Sigmoid colon (tissue), 7 donors: ENCODE measurements at places on chromosomes 4 and X.

DNA sequence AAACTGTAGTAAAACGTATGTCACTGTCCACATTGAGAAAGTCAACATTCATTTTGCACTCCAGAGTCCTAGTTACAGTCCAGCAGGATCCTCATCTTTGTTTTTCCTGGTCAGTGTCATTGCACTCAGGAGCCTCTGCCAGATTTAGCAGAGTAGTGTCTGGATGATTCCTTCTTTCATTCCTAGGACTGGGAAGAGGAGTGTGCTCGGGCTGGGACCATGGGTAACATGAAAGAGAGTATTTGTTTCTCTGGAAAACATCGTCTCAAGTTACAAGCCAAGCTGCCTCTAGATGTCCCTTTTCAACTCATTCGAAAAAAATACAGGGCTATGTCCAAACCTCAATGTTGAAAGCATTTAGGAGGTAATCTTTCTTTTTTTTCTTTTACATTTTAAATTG is 69.9 kb upstream of the TNIP3 start:
- no peak for DNase-seq
- no peaks in the 10 kb centered on the region for H3K36me3 ChIP-seq
- no peak overlapping the region for H3K4me3 ChIP-seq
- H3K27ac ChIP-seq = no peak overlapping the region
- H3K4me1 ChIP-seq = no peaks in the 10 kb centered on the region

GRCh38 chr4:113880240-113881028 is 99.0 kb downstream of the ARSJ start:
- H3K27me3 ChIP-seq = no peaks in the 10 kb centered on the region
- H3K36me3 ChIP-seq = no peaks in the 10 kb centered on the region
- DNase-seq = no peak
- H3K4me3 ChIP-seq = no peak overlapping the region
- no peak overlapping the region for H3K27ac ChIP-seq
- no peaks in the 10 kb centered on the region for H3K4me1 ChIP-seq

GRCh38 chr4:17238633-17239032 is 273.3 kb downstream of the QDPR start:
- H3K27ac ChIP-seq = no peak overlapping the region
- no peaks in the 10 kb centered on the region for H3K4me1 ChIP-seq
- no peaks in the 10 kb centered on the region for H3K36me3 ChIP-seq
- H3K4me3 ChIP-seq = no peak overlapping the region
- no peaks in the 10 kb centered on the region for H3K27me3 ChIP-seq

- DNase-seq = no peak
- no peak overlapping the region for H3K27ac ChIP-seq
- H3K36me3 ChIP-seq = no peaks in the 10 kb centered on the region
- H3K27me3 ChIP-seq = no peaks in the 10 kb centered on the region
Measured at GRCh38 chr4:7981738-7982394, 42.2 kb upstream of the AFAP1 start.

DNA sequence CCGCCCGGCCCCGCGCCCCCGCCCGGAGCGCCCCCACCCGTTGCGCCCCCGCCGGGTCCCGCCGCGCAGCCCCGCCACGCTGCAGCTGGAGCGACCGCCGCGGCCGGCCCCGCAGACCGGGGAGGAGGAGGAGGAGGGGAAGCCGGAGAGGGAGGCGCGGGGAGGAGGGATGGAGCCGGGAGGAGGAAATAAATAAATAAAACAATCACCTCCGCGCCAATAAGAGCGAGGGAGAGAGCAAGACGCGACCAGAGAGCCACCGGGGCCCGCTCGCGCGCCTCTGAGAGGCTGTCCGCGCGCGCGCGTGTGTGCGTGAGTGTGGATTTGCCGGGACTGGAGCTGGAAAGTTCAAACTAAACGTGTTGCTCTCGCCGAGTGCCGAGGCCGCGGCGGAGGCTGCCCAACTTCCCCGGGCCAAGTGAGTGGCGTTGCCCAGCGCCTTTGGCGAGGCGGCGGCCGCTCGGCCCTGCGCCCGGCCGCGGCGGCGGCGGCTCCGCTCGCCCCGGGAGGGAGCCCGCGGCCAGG is 2184.4 kb upstream of the TENM3 start:
- no peak for DNase-seq
- peak overlapping the region; percentile 18 for H3K4me3 ChIP-seq
- H3K27me3 ChIP-seq = peaks cover 69% of the 10 kb centered on the region

DNA sequence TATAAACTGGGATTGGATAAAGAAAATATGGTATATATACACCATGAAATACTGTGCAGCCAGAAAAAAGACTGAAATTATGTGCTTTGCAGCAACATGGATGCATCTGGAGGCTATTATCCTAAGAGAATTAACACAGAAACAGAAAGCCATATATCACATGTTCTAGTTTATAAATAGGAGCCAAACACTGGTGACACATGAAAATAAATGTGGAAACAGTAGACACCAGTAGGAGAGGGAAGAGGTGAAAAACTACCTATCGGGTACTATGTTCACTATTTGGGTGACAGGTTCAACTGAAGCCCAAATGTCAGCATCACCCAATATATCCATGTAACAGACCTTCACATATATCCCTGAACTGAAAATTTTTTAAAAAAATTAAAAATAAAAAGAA is 725.1 kb downstream of the C4orf33 start:
- H3K4me3 ChIP-seq = no peak overlapping the region
- no peaks in the 10 kb centered on the region for H3K36me3 ChIP-seq
- no peaks in the 10 kb centered on the region for H3K4me1 ChIP-seq
- H3K27ac ChIP-seq = no peak overlapping the region

DNA sequence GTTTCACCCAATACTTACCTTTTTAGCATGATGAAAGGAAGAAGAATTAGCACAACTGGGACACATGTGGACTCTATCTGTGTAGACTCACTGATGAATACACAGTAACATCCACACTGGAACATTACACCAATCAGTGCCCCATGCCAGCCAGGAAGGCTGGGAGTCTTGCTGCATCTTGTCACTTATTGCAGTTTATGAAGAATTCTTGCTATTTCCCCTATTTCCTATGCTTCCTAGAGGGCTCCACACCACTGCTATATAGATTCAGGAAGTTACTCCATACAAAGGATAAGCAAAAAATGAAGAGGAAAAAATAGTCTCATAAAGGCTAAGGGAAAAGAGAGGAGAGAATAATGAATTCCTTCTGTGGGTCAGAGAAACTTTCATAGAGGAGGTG is 201.0 kb downstream of the CAMK2D start:
- H3K36me3 ChIP-seq = no peaks in the 10 kb centered on the region
- no peaks in the 10 kb centered on the region for H3K4me1 ChIP-seq
- no peak overlapping the region for H3K27ac ChIP-seq
- no peak overlapping the region for H3K4me3 ChIP-seq
- H3K27me3 ChIP-seq = no peaks in the 10 kb centered on the region

DNA sequence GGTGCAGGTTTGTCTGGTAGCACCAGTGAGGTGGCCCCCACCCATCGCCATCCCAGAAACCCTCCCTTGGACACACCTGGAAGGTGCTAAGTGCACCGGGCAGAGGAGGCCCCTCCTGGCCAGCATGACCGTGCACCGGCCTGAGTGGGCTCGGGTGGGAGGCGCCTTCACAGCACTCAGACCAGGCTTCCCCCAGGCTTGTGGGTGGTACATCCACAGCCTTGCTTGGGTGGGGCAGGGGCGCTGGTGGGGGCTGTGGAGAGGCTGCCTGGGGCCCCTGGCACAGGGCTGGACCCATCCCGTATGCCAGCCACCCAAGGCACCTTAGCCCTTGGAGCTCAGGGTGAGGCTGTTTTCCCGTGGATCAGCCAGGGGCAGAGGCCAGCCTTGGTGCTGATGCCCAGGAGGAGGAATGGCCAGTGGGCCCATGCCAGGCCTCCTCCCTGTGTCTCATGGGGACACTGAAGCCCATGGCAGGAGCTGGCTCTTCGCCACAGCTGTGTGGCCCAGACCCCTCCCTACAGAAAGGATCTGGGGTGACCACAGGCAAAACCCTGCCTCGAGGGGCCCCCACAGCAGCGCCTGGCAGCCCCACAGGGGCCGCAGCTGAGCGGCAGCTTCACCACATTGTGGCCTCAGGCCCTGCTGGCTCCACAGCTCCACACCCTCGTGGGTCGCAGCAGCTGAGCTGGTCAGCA is 21.4 kb downstream of the NKX1-1 start:
- H3K27ac ChIP-seq = no peak overlapping the region
- H3K27me3 ChIP-seq = no peaks in the 10 kb centered on the region
- H3K4me1 ChIP-seq = no peaks in the 10 kb centered on the region
- peak; percentile 57 for DNase-seq
- H3K36me3 ChIP-seq = peaks cover 5% of the 10 kb centered on the region

DNA sequence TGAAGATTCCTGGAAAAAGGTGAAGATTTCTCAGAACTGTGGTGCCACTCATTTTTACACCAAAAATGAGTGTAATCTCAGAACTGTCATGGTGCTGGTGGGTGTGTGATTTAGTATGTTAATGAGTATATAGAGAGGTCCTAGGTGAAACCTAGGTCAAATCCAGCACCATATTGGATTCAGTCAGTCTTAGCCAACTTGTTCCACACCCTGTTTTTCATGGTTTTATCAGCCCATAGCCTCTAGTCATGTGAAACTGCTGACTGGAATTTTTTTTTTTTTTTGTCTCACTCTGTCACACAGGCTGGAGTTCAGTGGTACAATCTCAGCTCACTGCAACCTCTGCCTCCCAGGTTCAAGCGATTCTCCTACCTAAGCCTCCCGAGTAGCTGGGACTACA is 58.0 kb downstream of the LAS1L start:
- H3K4me1 ChIP-seq = no peaks in the 10 kb centered on the region
- no peaks in the 10 kb centered on the region for H3K27me3 ChIP-seq
- H3K36me3 ChIP-seq = no peaks in the 10 kb centered on the region
- no peak overlapping the region for H3K4me3 ChIP-seq

GRCh38 chr4:176377780-176378179 is 58.0 kb downstream of the SPCS3 start:
- no peaks in the 10 kb centered on the region for H3K36me3 ChIP-seq
- no peak overlapping the region for H3K4me3 ChIP-seq
- no peaks in the 10 kb centered on the region for H3K4me1 ChIP-seq
- DNase-seq = no peak
- no peak overlapping the region for H3K27ac ChIP-seq

GRCh38 chr4:121449416-121449815 is 68.6 kb upstream of the QRFPR start:
- no peaks in the 10 kb centered on the region for H3K27me3 ChIP-seq
- no peaks in the 10 kb centered on the region for H3K4me1 ChIP-seq
- no peaks in the 10 kb centered on the region for H3K36me3 ChIP-seq
- DNase-seq = no peak

DNA sequence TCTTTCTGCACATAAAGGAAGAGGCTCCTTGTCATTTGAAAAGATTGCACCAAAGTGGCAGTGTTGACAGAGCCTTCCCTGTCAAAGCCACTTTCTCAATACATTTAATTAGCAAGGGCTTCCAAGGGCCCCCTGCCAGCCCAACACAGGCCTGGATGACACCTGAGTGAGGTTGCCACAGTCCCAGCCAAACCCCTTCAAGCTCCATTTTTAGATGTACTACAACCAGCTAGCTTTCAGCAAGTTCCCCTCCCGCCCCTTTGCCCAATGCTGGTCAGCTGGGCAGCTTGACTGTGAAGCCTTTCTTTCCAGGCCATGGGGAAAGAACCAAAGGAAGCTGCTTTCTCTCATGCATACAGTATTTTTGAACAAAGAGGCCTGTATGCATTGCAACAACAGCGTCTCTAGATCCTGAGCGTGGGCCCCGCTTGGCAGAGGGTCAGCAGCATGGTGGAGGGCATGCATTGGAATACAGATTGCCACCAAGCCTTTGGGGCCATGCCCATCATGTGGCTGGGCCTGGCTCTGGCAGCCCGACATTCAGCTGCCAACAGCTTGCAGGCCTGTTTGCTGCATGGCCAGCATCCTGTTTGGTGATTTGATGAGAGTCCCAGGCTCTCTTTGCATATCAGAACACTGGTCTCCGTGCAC is 261.1 kb upstream of the GATB start:
- DNase-seq = peak; percentile 65
- H3K27me3 ChIP-seq = no peaks in the 10 kb centered on the region
- no peaks in the 10 kb centered on the region for H3K36me3 ChIP-seq
- H3K4me1 ChIP-seq = no peaks in the 10 kb centered on the region
- no peak overlapping the region for H3K4me3 ChIP-seq

GRCh38 chr4:47484168-47484567 is 907 bp upstream of the ATP10D start:
- no peaks in the 10 kb centered on the region for H3K27me3 ChIP-seq
- H3K4me1 ChIP-seq = peaks cover 6% of the 10 kb centered on the region
- no peak overlapping the region for H3K4me3 ChIP-seq
- DNase-seq = no peak
- H3K36me3 ChIP-seq = no peaks in the 10 kb centered on the region

DNA sequence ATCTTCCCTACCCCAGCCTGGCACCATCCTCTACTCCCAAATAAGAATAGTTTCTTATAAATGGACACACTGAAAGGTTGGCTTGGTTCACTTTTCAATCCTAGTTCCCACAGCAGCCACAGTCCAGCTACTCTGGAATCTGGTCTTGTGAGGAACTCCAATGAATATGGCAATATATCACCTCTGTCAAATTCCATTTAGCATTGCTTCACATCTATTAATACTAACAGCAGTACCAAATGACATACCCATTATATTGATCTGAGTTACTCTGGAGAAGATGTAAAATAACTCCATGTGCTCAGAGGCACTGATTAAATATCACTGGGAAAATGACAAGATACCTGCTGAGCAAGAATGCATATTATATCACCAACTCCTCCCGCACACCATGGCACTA is 8.6 kb downstream of the OPHN1 start:
- no peaks in the 10 kb centered on the region for H3K36me3 ChIP-seq
- no peaks in the 10 kb centered on the region for H3K4me1 ChIP-seq
- H3K27ac ChIP-seq = no peak overlapping the region
- H3K27me3 ChIP-seq = no peaks in the 10 kb centered on the region
- no peak overlapping the region for H3K4me3 ChIP-seq

DNA sequence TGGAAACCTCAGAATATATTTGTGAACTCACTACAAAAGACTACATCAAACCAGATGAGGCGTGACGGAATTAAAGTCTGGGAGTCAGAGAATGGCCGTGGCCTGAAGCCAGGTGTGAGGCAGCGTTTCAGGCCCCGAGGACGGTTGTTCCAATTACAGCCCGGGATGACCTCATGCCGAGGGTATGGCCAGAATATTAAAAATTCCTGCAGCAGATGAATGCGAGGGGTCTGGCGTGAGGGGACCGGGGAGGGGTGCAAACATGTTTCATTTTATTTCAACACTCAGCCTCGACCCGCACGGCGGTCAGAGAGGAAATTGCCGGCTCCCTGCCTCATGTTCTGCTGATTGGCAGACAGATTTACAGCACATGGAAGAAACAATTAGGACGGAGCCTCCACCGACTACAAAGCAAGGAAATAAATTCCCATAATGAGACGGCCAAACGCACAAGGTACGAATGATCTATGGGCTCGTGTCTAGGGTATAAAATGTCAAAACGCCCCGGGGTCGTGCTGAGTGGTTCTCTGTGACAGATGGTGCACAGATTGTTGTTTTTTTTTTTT is 289.7 kb downstream of the SHOX start:
- no peaks in the 10 kb centered on the region for H3K36me3 ChIP-seq
- H3K27me3 ChIP-seq = peaks cover 4% of the 10 kb centered on the region
- no peak overlapping the region for H3K4me3 ChIP-seq
- H3K4me1 ChIP-seq = no peaks in the 10 kb centered on the region

DNA sequence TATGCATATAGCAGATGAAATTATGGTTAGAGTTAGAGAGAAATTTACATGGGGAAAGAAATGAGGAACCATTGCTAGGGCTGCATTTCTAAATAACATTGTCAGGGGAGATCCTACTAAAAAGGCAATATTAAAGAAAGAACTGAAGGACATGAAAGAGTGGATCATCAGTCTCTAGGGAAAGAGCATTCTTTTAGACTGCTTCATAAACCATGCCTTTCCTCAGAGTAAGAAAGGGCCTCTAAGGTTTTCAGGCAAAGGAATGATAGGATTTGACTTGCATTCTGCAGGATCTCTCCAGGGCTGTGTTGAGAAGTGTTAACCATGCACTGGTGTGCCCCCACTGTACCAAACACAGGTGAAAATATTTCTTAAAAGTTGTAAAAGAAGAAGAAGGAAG is 385.4 kb upstream of the MAD2L1 start:
- H3K36me3 ChIP-seq = no peaks in the 10 kb centered on the region
- no peak overlapping the region for H3K4me3 ChIP-seq
